ENCODE measurements at places on chromosomes 5 and 9.

GRCh38 chr5:145965804-145966203 lies 29.4 kb downstream of the SH3RF2 start:
- DNase-seq, result no peak

DNA sequence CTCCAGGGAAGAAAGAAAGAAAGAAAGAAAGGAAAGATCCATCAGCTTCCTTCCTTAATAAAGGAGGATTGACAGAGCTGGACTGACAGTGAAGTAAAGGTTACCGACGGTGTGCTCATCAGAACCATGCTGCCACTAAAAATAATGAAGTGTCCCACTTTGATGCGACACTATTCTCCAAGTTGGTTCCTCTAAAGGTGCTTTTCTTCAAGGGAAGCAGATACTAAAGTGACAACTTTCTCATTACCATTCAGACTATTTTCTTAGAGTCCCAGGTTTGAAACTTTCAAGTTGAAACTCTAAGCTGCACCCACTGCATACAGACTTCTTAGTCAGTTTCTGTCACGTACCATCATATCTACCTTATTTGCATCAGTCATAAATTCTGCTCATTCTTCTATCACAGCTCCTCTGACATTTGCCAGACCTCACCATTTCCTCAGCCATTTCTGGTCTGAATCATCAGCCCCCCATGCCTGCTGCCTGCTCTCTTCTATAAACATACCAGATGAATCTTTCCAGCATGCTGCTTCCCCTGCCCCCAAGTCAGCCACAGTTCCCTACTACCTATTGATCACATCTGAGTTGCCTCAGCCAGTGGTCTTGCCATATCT lies 177.6 kb downstream of the DEPDC1B start:
- DNase-seq, result no peak

GRCh38 chr5:33118761-33119415 lies 321.9 kb upstream of the TARS1 start:
- DNase-seq, result no peak

DNA sequence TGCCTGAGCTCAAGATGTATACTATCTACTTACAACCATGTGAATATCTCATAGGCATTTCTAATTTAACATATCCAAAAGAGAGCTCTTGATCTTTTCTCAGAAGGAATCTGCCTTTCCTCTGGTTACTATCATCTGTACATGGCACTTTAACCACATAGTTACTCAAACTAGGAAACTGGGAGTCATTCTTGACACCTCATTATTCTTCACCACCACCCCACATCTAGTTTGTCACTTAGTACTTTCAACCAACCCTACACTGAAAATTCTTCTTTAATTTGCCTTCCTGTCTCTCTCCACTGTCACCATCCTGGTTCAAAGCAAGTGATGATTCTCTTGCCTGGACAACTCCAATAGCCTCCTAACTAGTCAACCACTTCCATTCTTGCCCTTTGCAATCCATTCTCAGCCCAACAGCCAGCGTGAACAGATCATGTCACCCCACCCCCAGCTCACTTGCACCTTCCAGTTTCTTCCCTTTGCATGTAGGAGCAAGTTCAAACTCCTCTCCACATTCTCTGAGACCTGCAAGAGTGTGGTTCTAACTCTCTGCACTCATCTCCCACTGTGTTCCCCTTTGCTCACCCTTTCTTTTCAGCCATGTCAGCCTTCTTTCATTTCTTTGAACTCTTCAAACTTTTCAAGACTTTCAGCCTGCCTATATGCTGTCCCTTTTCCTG lies 17.3 kb upstream of the SMAD5 start:
- DNase-seq, result no peak

- DNase-seq, result no peak
Observed at GRCh38 chr9:34179213-34180136, 632 bp downstream of the UBAP1 start.

DNA sequence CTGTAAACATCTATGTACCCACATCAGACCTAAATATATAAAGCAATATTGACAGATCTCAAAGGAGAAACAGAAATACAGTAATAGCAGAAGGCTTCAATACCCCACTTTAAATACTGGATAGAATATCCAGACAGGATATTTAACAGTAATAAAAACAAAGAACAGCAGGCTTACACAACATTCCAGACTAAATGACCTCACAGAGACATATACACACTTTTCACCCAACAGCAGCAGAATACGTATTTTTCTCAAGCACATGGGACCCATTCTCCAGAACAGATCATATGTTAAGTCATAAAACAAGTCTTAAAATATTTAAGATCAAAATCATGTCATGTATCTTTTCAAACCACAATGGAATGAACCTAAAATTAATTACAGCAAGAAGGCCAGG lies 76.8 kb downstream of the CAMSAP1 start:
- DNase-seq, result no peak

GRCh38 chr9:21688108-21689102 lies 114.0 kb upstream of the MTAP start:
- DNase-seq, result no peak

DNA sequence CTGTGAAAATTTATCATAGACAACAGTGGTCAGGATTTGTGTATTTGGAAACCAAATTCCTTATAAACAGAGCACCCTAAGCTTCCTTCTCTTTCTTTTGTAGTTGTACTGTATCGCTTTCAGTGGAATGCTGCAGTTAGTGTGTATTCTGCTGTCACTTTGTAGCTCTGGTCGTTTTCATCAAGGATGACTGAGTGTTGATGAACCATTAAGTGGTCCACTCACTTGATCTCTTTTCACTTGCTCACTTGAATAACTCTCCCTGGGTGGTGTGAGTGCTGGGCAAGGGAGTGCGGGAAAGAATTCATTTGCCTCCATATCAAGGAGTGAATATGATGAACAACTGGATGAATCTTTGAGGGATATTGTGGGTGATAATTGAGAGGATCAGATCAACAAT lies 1225.7 kb upstream of the WWC1 start:
- DNase-seq, result no peak

DNA sequence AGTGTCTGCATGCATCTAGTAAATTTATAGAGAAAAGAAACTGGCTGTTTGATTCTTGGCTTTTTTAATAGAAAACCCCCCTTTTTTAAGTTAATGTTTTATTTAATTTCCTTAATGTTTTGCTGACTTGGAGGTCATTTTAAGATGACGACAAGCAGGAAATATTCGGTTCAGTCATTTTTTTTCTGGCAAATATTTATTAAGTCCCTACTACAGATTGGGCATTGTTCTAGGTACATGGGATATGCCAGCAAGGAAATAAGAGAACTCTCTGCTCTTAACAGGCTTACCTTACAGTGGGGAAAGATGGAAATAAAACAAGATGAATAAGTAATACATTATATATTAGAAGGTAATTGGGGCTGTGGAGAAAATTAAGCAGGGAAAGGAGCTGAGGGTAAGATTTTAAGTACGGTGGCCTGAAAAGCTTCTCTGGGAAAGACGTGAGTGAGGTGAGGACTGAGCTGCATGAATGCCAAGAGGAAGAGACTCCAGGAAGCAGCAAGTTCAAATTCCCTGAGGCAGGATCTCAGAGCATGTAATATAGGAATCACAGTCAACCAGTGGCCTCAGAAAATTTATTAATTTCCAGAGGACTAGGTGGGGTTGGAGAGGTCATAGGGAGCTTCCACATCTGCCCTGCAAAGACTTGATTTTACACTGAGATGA lies 316.0 kb upstream of the DAP start:
- no peak for DNase-seq

DNA sequence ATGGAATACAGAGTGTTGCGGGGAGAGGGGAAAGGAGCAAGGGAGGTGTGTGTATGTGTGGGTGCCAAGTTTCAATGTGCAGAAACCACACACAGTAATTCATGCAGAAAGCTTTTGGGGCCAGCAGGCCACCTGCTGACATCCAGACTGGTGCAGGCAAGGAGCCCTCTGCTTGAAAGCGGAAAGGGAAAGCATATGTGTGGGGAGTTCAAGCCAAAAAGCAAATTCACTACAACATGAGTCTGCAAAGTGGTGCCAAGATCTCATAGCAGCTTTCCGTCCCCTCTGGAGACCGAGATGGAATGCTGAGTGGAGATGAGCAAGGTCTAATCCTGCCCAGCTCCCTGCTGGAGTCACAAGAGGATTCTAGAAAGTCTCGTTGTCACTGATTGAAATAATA lies 159.7 kb upstream of the VLDLR start:
- no peak for DNase-seq

- no peak for DNase-seq
Observed at GRCh38 chr5:63043792-63044191, 465.2 kb downstream of the LRRC70 start.

DNA sequence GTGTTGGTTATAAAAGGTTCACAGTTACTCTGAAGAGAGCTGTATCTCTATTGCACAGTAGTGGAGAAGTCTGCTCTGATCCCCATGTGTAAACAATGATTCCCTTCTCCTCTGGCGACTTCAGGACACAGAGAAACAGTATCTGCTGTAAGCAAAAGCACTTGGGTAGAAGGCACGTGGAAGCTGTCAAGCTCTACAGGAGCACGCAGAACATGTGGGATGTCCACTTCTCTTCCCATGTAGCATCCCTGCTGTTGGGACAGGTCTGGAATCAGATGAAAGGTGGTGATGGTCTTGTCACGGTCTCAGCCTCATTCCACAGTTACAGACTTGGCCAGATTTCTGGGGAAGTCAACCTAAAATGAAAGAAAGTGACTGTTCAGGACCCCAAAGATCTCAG lies 9.4 kb upstream of the MAPK9 start:
- DNase-seq, result no peak

DNA sequence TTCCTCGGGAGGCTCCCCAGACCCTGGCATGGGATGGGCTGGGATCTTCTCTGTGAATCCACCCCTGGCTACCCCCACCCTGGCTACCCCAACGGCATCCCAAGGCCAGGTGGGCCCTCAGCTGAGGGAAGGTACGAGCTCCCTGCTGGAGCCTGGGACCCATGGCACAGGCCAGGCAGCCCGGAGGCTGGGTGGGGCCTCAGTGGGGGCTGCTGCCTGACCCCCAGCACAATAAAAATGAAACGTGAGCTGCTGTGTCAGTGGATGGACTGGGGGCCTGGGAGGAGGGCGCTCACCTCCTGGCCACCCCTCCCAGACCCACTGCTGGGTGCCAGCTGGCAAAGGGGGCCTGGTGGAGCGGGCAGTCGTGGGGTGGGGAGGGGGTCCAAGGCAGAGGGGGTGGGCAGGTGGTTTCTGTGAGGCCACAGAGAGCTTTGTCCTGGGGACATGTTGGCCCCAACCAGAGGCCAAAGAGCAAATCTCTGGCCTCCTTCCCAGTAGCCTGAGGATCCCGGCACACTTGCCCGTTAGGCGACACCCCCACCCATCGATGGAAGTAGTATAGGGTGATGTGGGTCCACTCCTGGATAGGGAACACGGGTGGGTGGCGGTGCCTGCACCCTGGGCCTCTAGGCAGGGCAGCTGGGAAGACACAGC lies 9.8 kb downstream of the EGFL7 start:
- DNase-seq, result no peak

DNA sequence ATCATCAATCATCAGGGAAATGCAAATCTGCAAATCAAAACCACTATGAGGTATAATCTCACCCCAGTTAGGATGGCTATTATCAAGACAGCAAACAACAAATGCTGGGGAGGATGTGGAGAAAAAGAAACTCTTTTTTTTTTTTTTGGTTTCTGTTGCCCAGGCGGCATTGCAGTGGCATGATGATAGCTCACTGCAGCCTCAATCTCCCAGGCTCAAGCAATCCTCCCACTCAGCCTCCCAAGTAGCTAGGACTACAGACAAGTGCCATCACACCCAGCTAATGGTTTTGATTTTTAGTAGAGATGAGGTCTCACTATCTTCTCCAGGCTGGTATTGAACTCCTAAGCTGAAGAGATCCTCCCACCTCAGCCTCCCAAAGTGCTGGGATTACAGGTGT lies 5.4 kb upstream of the CNTRL start:
- no peak for DNase-seq

DNA sequence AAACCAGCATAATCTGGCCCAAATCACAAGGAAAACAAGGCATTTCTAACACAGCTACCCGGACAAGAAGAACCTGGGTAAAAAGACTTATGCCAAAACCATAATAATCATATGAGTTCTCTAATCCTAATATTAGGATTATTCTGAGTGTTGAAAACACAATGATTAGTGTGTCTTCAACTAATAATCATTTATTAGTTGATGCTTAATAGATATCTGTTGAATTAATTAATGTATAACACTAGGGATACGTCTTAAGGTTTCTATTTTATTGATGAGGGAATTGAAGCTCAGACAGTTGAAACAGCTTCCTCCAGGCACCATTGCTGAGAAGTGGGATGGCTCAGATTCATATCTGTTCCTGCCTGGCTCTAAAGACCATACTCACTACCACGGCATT lies 112.2 kb downstream of the DOCK2 start:
- DNase-seq, result no peak

DNA sequence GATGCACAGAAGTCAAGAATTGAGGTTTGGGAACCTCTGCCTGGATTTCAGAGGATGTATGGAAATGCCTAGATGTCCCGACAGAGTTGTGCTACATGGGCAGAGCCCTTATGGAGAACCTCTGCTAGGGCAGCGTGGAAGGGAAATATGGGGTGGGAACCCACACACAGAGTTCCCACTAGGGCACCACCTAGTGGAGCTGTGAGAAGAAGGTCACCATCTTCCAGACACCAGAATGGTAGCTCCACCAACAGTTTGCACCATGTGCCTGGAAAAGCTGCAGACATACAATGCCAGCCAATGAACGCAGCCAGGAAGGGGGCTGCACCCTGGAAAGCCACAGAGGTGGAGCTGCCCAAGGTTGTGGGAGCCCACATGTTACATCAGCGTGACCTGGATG lies 104.5 kb downstream of the STK32A start:
- no peak for DNase-seq

DNA sequence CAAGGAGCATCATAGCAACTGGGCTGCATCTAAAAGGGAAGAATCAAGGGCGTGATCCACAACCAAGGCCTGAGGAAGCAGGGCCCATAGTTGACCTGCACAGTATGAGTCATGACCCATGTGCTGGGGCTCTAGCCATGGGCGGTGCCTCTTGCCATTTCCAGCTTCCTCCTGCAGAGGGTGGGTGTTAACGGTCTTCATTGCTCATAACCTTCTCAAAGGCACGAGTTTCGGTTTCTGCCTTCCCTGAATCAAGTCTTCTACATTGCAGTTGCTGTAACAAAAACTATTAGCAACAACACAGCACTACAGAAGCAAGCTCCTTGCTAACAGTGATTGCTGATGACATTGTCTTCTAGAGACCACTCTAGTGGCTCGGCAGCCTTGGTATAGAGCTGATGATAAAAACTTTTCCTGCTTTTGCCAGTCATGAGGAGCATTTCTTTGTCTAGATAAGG lies 66.9 kb downstream of the CTSL start:
- DNase-seq, result no peak

- no peak for DNase-seq
Observed at GRCh38 chr5:55407059-55407684, 99.4 kb downstream of the MTREX start.
